Activated gamma-delta T cell treated with anti-CD3 and anti-CD28 coated beads, Interleukin-2, amount 50 U/mL, for 16 hours (primary cell): ENCODE measurements at places on chromosomes 3 and 15.

- DNase-seq = no peak
Measured at GRCh38 chr3:68892297-68892696, 40.0 kb downstream of the TAFA4 start.

- no peak for DNase-seq
Measured at GRCh38 chr3:119841808-119842471, 60.0 kb downstream of the NR1I2 start.

GRCh38 chr3:179286331-179286730 is 35.4 kb upstream of the KCNMB3 start:
- DNase-seq = no peak

- DNase-seq = no peak
Measured at GRCh38 chr3:138946663-138947494, at the start of the genes FOXL2 and FOXL2NB. Gene FOXL2 (minus strand): TSS chr3:138947137. CDS start chr3:138946722, 415 bp downstream. Gene FOXL2NB (plus strand): TSS chr3:138947217. CDS start chr3:138947365, 148 bp downstream.

GRCh38 chr3:135740211-135740610 is 225.3 kb upstream of the PPP2R3A start:
- no peak for DNase-seq

GRCh38 chr3:108234387-108234957 is 12.2 kb upstream of the IFT57 start:
- DNase-seq = no peak

GRCh38 chr3:60841355-60841754 is 409.9 kb downstream of the FHIT start:
- DNase-seq = no peak

DNA sequence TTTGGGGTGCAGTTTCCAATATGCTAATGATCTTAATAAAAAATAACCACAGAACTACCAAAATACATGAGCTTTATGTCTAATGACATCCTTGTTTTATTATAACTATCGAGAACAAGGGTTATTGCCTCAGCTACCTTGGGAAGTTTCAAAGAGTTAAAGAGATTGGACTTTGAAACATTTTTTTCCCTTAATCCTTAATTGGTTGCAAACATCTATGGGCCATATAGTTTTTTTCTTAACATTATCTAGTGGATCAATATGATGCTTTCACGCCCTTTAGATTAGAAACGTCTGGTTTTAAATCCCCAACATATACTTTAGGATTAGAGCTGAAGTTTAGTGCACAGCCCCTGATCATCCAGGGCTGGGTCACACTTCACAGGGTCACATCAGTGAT is 219.2 kb upstream of the SGO1 start:
- no peak for DNase-seq

GRCh38 chr15:46410705-46411104 is 775.9 kb downstream of the SQOR start:
- DNase-seq = no peak

- no peak for DNase-seq
Measured at GRCh38 chr3:155188031-155188430, 105.5 kb downstream of the STRIT1 start.

GRCh38 chr3:171183042-171183441 is 156.5 kb upstream of the SLC2A2 start:
- no peak for DNase-seq

- no peak for DNase-seq
Measured at GRCh38 chr3:114194750-114195149, 15.9 kb upstream of the DRD3 start.

- no peak for DNase-seq
Measured at GRCh38 chr3:43723121-43723734, 32.5 kb downstream of the ABHD5 start.

GRCh38 chr3:13500133-13500885 is 20.2 kb downstream of the HDAC11 start:
- no peak for DNase-seq
